Ureter (tissue), 1 donor: ENCODE measurements at places on chromosomes 13 and 19.
A peak's percentile ranks its signal among the peaks of the same experiment; 100 is the strongest.

DNA sequence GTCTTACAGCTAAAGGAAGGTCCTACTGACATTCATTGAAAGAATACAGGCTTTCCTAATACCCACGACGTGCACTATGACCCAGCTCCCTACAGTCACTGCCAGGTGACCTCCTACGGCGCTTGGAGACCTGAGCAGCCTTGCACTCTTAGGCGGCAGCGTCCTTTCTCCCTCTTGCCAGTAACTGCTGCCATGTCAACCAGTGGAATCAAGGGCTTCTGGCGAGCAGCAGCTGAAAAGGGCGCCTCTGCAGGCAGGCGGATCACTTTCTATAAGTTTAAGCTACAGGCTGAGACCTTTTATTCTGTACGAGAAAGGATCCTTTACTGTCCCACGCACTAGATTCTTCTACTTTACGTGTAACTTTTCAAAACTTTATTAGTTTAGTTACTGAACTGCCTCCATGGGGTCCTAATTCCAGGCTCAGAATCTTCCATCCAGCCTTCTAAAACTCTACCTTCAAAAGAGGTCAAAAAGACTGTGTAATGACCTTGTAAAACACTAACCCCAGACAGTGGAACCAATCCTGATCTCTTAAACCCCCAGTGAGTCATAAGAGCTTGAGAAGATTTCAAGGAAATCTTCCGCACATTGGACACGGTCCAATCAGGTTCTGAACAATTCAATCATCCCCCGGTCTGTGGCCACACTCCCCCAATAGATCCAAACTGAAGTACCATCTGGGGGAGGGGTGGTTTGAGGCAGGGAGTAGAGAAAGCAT is 1.9 kb downstream of the KCTD12 start:
- DNase-seq: no peak

- no peak for DNase-seq
These were observed 65.7 kb downstream of the SLC7A1 start for GRCh38 chr13:29529754-29530153.

- DNase-seq: no peak
These were observed 293.6 kb downstream of the TDRD3 start for GRCh38 chr13:60690604-60691003.

GRCh38 chr19:49151267-49152118 is 3.7 kb downstream of the HRC start:
- peak; percentile 88 for DNase-seq

DNA sequence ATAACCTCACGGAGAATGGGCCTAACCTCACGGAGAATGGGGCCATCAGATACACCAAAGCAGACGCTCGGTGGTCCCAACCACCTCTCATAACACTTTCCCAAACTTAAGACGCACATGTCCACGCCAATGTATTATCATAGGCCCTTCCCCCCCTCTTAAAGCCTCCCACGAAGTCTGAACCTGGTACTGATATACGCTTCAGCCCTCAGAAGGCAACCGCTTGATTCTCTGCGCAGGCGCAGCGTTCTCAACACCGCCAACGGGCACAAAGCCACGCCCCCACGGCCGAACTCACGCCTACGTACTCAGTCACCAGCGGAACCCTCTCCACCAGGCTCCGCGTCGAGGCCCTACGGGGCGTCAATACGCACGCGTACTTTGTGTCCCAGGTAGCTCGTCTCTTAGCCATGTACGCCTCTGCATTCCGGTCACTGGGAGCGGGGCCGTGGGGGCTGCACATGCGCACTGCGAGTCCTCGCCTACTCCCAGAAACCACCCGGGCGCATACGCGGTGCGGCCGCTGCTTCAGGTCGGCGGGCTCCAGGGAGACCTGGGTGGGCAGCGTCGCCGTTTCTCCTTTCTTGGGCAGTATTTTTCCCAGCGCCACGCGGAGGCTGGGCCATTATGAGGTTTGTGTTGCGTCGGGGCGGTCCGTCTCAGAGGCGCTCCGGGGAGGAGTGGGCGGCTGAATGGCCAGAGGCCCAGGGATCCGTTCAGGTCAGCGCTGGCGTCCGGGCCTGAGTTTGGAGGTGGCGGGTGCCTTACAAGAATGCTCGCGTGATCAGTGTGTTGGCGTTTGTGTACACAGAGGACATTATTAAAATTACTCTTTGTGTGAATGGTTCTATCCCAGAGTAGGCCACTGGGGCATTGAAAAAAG is 25.3 kb downstream of the ZNF582 start:
- peak; percentile 92 for DNase-seq

GRCh38 chr19:40740747-40741146 is 9.5 kb downstream of the ACTMAP start:
- DNase-seq: no peak

DNA sequence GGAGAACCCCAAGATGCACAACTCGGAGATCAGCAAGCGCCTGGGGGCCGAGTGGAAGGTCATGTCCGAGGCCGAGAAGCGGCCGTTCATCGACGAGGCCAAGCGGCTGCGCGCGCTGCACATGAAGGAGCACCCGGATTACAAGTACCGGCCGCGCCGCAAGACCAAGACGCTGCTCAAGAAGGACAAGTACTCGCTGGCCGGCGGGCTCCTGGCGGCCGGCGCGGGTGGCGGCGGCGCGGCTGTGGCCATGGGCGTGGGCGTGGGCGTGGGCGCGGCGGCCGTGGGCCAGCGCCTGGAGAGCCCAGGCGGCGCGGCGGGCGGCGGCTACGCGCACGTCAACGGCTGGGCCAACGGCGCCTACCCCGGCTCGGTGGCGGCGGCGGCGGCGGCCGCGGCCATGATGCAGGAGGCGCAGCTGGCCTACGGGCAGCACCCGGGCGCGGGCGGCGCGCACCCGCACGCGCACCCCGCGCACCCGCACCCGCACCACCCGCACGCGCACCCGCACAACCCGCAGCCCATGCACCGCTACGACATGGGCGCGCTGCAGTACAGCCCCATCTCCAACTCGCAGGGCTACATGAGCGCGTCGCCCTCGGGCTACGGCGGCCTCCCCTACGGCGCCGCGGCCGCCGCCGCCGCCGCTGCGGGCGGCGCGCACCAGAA is 1.1 kb downstream of the SOX1 start:
- DNase-seq: no peak

GRCh38 chr13:107956889-107957288 is 258.4 kb downstream of the LIG4 start:
- DNase-seq: no peak

GRCh38 chr19:30668521-30669155 is 296.5 kb downstream of the ZNF536 start:
- no peak for DNase-seq

DNA sequence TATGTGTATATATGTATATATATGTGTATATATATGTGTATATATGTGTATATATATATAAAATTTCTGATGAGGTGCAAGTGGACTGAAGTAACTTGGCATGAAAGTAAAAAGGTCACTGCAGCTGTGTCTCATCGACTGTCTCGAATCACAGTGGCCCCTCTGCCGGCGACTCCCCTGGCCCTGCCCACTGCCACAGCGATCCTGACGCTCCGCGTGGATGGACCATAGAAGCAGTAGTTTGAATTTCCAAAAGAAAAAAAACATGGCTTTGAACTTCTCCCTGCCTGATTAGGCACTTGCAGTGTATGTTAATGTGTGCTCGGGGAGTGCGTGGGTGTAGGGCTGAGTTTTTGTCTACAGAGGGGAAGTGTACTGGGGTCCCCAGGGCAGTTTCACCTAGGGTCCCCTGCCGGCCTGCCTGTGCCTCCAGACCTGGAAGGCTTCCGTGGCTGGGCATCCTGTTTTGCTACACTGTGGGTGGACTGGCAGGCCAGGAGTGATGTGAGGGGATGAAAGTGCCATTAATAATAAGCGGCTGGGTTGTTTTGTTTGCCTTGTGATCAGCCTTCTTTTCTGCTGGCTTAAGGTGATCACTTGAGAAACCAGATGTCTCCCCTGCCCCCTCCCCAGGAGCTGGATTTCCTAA is 10.8 kb downstream of the ZIC5 start:
- no peak for DNase-seq

DNA sequence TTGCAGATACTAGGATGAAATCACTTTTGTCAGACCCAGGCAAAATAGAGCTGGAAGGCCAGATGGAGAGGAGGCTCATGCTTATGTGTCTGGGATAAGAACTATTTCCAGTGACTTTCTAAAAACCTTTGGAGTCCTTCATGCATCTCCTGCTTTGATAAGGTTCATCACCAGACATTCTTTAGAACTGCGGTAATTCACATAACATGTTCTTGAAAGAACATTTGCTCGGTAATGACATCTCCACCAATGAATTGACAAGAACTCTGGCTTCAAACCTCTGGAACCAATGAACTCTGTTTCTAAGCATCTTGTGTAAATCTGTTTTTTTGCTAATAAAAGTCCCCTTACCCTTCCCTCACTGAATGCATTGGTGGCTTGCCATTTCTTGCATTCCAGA is 112.0 kb upstream of the KL start:
- DNase-seq: no peak

GRCh38 chr19:38663957-38664502 is 16.6 kb downstream of the ACTN4 start:
- DNase-seq: no peak

DNA sequence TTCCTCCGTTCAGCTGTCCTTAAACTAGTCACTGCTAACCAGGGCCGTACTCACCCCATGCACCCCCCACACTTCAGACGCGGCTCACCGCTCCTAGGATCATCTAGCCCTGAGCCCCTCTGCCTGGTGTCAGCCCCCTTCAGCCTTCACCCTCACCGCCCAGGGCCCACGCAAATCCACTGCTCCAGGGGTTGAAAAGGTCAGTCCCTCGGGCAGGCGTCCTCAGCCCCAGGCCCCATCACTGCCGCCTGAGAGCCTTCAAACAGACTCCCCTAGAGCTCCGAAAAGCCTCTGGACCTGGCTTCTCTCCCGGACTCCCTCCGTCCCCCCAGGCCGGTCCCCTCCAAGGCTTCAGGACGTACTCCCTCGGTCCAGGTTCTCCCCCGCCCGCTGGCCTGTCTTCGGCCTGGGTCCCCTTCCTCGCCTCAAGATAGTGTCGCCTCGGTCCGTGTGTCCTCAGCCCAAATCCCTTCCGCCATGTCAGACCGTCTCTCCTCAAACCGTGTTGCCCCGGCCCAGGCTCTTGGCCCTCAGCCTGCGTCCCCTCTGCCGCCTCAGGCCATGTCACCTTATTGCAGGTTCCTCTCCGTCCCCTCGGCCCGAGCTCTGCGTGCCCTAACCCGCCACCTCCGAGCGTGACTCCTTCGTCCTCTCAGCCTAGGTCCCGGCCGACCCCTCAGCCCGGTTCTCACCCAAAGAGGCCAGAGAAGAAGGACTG is 553 bp downstream of the NAPA start:
- no peak for DNase-seq

DNA sequence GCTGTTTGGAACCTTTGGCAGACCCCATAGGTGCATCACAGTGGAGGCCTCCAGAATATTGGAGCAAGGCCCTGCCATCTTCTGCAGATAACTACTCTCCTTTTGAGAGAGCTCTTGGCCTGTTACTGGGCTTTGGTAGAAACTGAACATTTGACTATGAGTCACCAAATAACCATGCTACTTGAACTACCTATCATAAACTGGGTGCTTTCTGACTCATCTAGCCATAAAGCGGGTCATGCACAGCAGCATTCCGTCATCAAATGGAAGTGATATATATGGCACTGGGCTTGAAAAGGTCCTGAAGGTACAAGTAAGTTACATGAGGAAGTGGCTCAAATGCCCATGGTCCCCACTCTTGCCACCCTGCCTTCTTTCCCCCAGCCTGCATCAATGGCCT is 782.5 kb upstream of the SLITRK6 start:
- DNase-seq: no peak

- DNase-seq: no peak
These were observed 57.5 kb upstream of the USPL1 start for GRCh38 chr13:30560212-30560611.
